NCI-H446 treated with DMSO at 0.1 percent for 48 hours (cell line): ENCODE measurements at places on chromosomes 4 and X.
A peak's percentile ranks its signal among the peaks of the same experiment; 100 is the strongest.

DNA sequence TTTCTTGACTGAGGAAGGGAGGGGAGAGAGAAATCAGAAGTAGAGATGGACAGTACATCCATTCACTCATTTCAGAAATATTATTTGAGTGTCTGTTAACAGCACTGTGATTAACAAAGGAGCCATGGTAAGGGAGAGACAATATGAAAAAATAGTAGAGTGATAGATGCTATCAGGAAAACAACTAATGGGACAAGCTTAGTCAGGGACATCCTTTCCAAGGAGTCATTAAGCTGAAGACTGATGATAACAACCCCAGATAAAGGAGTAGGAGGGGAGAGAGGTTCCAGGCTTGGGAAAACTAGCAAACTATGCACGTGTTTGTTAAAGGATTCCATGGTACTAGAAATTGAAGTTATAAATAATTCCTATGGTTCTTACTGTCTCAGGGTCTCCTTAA is 122.2 kb downstream of the CBR4 start:
- no peak for DNase-seq

DNA sequence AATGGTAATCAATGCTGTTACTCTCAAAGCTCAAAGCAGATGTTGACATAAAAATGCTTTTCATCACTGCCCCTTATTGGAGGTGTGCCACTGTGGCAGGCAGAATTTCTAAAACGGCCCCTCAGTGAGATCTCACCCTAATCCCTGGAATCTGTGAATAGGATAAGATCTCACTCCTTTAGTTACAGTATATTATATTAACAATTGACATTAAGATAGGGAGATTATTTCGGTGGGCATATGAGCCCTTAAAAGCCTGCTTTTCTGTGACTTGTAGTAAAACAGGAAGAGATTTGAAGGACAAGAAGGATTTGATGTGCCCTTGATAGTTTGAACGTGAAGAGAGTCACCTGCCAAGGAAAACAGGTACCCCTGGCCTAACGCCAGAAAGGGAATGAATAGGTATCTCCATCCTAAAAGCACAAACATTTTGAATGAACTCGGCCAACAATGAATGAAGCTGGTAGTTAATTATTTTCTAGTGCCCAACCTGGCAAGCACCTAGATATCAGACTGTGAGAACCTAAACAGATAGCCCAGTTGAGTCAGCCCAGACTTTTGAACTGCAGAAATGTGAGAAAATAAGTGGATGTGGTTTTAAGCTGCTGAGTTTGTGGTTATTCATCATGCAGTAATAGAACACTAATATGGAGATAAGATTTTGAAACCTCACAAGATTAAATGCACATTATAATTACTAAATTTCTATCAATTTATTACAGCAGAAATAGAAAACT is 881.6 kb downstream of the PCDH18 start:
- DNase-seq = no peak

GRCh38 chr4:89684536-89684935 is 152.4 kb downstream of the SNCA start:
- DNase-seq = no peak

GRCh38 chrX:140764401-140764919 is 54.9 kb downstream of the LINC00632 start:
- no peak for DNase-seq

GRCh38 chr4:84699001-84699671 is 116.2 kb downstream of the CDS1 start:
- DNase-seq = no peak

DNA sequence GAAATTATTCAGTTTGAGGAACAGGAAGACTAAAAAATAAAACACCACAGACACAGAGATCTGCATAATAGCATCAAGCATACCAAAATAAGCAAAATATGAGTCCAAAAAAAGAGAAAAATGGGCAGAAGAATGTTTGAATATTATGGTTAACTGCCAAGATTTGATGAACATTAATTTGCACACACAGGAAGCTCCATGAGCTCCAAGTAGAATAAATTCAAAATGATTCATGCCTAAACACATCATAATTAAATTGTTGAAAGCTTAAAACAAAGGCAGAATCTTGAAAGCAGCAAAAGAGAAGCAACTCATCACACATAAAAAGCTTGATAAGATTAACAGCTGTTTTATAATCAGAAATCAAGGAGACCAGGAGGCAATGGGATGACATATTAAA is 156.6 kb upstream of the ARSJ start:
- DNase-seq = peak; percentile 68

DNA sequence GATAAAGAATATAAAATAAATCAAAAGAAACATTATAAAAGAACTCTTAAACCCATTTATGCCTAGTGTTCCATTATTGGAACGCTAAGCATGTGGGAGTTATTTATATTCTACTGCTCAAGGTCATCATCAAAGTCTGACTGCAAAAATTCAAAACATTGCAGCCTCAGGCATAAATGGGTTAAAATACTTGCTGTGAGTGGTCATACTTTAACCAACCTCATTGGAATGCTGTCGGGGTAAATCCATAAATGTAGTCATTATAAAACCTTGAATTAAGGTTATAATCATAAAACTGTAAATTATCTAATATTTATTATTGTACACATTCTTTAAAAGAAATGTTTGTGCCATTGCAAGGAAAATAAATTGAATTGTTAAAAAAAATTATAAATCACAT is 55.0 kb downstream of the RPS6KA6 start:
- no peak for DNase-seq

- no peak for DNase-seq
Measured at GRCh38 chrX:116493271-116493670, 30.5 kb upstream of the CT83 start.

DNA sequence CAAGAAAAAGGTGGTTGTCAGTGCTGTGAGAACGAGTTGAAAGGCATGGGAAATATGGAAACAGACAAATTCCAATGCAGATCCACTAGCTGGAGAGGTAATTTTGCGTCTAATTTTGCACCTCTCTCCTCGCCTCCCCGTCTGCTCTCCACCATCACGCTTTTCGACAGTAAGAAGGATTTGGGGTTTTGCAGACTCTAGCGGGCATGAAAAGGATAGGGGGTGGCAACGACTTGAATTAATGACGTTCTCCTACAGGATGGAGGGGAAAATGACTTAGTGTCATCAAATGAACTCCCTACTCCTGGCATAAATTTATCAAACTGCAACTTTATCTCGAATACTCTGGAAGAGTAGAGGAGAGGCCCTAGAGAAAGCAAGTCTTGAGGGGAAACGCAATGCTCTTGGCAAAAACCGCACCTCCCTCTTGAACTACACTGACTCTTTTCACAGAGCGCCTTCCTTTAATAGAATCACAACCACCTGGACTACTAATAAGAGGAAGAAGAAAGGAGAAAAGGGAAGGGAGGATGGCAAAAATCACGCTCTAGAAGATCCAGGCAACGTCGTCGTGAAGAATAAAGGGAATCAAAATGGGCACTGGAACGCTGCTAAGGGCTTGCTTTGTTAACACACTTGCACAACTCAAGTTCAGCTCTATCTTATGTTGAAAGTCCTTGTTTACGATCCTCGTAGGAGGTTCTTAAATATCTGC is 871 bp upstream of the SLITRK2 start:
- no peak for DNase-seq

GRCh38 chr4:55078987-55079386 is 46.4 kb downstream of the KDR start:
- DNase-seq = no peak
